Mucosa of descending colon (tissue), 3 donors: ENCODE measurements at places on chromosomes 16 and 17. TPM values are rescaled to one million over a fixed set of nuclear protein-coding genes. Genes with fewer than 3 reads are reported as not detected.

DNA sequence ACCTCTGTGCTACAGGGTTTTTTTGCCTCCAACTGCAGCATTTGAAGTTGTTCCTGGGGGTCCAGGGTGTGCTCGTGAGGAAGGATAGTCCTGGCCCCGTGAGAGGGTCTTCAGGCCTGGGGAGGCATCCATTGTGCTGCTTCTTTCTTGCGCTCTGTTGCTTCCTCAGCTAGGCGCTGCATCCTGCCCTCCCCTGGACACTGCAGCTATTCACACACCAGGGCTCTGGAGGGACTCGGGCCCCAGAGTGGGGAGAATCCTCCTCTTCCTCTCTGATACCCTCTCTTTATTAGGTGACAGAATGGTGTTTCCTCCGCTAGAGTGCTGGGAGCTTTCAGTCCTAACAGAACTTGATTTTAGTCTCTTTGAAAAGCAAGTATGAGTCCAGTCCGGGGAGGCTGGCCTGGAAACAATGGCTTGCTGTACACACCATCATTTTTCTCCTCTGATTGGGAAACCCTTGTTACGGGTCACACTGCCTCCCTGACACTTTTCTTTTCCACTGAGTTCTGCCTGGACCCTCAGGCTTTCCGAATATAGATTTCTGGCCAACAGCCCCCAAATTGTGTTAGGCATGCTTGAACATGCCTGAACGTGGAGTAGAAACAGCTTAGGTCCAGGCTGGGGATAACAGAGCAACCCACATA lies 81.4 kb upstream of the ELAC2 start:
- no peak for DNase-seq

GRCh38 chr16:53509906-53510703 lies 7.1 kb upstream of the AKTIP start:
- DNase-seq: peak; percentile 61

GRCh38 chr16:85473323-85473722 lies 139.8 kb upstream of the GSE1 start:
- no peak for DNase-seq

DNA sequence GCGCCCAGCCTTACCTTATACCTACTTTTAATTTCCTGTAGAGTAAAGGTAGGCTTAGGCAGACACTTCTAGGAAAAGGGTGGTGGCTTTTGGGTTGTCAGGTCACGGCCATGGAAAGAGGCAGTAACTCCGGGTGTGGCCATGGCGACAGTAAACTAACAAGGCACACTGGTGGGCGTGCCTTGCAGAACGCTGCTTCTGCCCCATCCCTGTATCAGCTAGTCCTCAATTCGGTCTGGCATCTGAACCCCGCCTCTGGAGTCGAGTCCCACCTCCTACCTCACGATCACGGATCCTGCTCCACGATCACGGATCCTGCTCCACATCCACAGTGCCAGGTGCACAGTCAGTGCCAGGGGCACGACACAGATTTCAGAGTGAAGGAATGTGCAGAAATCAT lies 5.6 kb downstream of the ADCY9 start:
- DNase-seq: peak; percentile 84

The HSPB9 gene
- 0.28 TPM for total RNA-seq

- DNase-seq: no peak
Measured at GRCh38 chr17:45639297-45639849, 144.7 kb upstream of the CRHR1 start.

The HIC1 gene
- 6.0 TPM for total RNA-seq

The PRMT7 gene
- 31.0 TPM for total RNA-seq

DNA sequence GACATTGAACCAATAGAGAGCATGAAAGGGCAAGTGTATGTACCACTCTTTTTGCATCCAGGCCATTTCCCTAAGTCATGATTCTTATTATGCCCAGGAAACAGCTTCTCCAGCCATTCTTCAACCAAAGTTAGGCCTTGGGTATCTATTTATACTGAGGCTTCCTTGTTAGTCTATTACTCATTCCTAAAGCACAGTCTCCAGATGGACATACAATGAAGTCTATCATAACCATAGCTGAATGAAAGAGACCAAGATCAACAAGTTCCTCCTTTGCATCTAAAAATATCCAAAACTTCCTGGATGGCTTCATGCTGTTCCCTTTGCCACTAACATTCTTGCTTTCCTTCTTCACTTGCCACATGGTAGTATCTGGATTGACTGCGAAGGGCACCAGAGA lies 265.9 kb downstream of the CDH8 start:
- DNase-seq: no peak

The ICAM2 gene
- total RNA-seq: 6.9 TPM

DNA sequence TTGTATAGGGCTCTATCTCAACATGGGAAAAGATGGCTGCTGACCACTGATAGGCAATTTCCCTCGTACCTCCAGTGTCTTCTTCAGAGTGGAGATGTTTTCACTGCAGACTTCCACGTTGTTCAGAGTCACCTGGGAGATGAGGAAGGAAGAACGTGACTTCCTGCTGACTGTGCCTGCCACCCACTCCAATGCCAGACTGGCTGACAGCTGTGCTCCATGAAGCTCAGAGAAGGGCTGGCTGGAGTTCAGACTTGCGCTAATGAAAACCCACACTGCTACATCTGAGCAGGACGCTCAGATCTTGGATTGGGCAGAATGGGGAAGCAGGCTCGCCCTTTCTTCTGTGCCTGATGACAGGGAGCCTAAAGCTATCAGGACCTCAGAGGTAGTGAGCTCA lies 33.1 kb downstream of the COG4 start:
- DNase-seq: no peak

DNA sequence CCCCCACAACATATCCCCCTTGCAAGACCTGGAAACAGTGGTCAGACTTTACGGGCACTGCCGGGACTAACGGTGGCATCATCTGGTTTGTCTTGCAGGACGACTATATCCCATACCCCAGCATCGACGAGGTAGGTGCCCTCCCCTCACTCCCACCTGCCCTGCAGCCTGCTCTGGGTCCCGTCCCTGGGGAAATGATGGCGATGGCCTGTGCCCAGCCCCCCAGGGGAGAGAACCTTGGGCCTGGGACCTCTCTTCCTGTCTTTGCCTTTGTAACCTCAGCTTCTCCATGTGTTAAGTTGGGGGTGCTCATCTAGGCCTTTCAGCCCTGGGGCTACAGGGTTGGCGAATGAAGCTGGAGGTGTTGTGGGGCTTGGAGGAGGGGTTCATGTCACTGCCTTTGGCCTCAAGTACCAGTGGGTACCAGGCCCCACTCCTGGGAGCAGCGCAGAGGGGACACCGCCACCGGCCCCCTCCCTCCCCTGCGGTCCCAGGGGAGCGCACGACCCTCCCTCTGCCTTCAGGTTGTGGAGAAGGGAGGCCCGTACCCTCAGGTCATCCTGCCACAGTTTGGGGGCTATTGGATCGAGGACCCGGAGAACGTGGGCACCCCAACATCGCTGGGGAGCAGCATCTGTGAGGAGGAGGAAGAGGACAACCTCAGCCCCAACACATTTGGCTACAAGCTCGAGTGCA lies 99.9 kb downstream of the OR1D5 start:
- no peak for DNase-seq

DNA sequence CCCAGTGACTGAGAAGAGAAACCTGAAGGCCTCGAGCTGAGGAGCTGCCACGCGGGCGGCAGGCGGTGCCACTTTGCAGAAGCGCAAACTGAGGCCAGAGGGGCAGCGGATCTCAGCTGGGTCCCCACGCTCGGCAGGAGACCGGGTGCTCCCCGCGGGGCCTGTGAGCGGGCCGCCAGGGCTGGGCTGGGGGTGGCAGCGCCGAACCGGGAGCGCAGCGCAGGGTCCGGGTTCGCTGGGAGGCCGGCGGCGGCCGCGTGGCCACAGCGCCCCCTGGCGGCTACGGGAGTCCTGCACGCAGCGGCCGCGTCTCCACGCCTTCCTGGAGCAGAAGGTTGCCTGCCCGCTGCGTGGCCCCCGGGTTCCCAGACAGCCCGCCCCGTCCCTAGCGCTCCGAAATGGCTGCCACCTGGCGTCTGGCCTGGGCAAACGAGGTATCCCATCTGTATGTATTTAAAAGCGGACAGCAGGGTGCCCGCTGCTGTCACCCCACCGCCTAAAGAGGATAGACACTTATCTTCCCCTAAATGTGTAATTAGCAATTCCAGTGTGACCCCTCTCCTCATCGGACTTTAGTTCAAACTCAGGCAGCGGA lies 96.1 kb upstream of the CDH5 start:
- peak; percentile 75 for DNase-seq

GRCh38 chr16:8048433-8048832 lies 541.9 kb downstream of the TMEM114 start:
- DNase-seq: no peak

DNA sequence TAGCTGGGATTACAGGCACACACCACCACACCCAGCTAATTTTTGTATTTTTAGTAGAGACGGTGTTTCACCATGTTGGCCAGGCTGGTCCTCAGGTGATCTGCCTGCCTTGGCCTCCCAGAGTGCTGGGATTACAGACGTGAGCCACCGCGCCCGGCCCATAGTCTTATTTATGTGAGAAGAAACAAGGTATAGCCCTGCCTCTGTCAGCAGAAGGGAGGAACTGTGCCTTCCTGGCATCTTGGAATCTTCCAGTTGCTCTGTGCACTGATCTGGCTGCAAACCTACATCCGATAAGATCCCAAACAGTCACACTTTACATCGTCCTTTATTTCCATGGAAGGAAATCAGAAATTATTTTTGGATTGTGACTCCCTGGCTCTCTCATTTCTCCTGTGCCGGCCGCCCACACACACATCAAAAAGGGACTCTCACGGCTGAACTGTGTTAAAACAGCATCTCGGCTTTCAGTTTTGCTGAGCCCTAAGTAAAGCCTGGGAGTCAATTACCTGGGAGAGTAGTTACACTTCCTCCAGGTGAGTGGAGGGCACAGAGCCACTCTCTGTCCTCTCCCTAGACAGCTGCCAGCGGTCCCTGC lies 23.3 kb downstream of the WIPI1 start:
- DNase-seq: no peak

DNA sequence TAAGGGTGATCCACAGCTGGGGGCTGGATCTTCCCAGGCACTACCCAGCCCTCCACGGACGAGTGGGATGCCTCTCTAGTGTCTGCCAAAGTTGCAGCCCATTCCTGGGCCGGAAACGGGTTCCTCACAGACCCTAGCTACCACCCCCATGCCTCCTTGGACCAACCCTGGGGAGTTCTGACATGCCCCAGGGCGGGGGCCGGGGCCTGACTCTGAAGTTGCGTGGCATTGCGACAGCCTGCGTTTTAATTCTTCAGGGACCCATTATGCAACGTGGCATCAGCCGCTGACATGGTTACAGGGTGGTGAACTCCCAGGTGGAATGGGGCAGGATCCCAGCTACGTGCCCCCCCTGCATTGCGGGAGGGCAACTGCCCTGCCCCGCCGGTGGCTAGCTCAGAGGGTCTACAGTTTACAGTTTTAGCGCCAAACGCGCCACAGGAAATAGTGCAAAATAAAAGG lies 2.7 kb downstream of the CBX4 start:
- DNase-seq: no peak

The IRX3 gene
- total RNA-seq: 0.44 TPM

The CCL3 gene
- 4.1 TPM for total RNA-seq

DNA sequence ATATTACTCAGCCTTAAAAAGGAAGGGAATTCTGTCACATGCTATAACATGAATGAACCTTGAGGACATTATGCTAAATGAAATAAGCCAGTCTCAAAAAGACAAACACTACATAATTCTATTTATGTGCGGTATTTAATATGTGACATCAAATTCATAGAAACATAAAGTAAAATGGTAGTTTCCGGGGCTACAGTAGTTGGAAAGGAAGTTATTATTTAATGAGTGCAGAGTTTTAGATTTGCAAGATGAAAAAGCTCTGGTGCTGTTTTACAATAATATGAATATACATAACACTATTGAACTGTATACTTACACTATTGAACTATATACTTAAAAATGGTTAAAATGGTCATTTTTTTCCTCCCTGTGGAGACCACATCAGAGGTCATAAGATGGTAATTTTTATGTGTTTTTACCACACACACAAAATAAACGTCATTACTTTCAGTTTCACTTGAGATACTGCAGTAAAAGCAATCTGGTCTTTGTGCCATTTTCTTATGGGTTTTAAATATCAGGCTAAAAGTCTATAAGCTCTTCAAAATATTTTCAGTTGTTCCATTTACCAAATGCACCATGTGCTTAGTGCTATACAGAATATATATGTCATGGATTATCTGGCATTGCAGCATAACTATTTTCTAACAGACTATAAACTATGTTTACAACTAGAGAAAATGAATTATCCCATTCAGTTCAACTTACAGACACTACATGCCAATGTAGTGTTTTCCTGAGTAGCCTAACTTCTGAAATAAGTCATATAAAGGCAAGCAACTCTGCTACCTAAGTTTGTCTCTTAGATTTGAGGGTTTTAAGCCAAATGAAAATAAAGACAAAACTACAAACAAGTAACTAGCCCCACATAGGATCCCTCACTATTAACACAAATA lies 90.9 kb downstream of the SPAG9 start:
- DNase-seq: no peak

- DNase-seq: no peak
Measured at GRCh38 chr16:70254180-70254964, 2.6 kb upstream of the EXOSC6 start.

The BRIP1 gene
- total RNA-seq: 3.2 TPM

GRCh38 chr17:28974451-28974850 lies 23.1 kb upstream of the PHF12 start:
- no peak for DNase-seq

The KRT24 gene
- 2.0 TPM for total RNA-seq
